ENCODE measurements at places on chromosomes 2 and 18.

GRCh38 chr2:144595686-144596072, 75.8 kb upstream of the ZEB2 start:
- no peak for DNase-seq

- DNase-seq = no peak
Observed at GRCh38 chr18:79506191-79507075, 110.7 kb downstream of the NFATC1 start.

GRCh38 chr2:172870396-172870795, 134.8 kb downstream of the RAPGEF4 start:
- no peak for DNase-seq

DNA sequence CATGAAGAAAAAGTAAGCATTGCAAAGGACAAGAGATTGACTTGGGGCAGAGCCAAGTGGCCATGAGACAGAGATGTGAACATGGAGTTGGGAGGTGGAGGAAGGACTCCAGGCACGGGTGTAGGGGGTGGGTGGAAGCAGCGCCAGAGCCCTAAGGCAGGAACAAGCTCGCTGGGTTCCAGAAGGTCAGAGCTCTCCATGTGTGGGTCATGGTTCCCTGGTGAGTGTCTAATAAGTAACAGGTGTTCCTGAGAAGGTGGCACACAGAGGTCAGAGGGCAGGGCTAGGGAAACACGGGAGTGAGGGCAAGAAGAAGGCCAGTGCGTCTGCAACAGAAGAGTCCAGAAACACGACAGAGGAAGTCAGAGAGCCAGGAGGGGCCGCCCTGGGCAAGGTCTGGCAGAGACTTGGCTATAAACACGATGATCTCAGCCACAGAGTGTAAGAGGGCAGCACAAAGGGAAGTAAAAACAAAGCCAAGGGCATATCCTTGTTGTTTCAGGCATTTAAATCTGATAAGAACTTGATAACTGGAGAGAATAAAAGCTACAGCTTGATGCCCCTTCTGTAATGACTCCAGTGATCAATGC, 260.8 kb downstream of the TGIF1 start:
- DNase-seq = no peak

- peak; percentile 51 for DNase-seq
Observed at GRCh38 chr18:3062798-3063680, 50.1 kb upstream of the LPIN2 start.

DNA sequence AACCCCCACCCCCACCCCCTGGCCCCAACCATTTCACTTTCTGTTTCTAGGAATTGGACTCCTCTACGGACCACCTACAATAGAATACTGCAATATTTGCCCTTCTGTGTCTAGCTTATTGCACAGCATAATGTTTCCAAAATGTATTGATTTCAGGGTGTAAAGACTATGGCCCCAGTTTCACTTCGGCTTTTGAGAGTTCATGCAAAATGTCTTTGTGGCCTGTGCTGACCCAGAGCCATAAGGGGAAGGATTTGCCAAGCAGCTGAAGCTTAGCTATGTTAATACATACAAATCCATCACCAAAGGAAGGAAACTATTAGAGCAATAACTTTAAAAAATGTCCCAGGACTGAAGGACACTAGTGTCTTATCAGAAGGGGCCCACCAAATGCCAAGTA, 11.2 kb upstream of the ATP9B start:
- no peak for DNase-seq

GRCh38 chr2:239153806-239154591, 246.8 kb downstream of the HDAC4 start:
- DNase-seq = peak; percentile 5

- DNase-seq = peak; percentile 59
Observed at GRCh38 chr2:8684540-8684877, 2.7 kb downstream of the ID2 start.

- no peak for DNase-seq
Observed at GRCh38 chr2:10894264-10894935, 17.3 kb upstream of the KCNF1 start.

- no peak for DNase-seq
Observed at GRCh38 chr2:29767606-29768335, 153.6 kb downstream of the ALK start.

GRCh38 chr2:145207884-145208283, 688.0 kb upstream of the ZEB2 start:
- no peak for DNase-seq

GRCh38 chr18:5914951-5915350, 19.6 kb upstream of the TMEM200C start:
- DNase-seq = no peak

DNA sequence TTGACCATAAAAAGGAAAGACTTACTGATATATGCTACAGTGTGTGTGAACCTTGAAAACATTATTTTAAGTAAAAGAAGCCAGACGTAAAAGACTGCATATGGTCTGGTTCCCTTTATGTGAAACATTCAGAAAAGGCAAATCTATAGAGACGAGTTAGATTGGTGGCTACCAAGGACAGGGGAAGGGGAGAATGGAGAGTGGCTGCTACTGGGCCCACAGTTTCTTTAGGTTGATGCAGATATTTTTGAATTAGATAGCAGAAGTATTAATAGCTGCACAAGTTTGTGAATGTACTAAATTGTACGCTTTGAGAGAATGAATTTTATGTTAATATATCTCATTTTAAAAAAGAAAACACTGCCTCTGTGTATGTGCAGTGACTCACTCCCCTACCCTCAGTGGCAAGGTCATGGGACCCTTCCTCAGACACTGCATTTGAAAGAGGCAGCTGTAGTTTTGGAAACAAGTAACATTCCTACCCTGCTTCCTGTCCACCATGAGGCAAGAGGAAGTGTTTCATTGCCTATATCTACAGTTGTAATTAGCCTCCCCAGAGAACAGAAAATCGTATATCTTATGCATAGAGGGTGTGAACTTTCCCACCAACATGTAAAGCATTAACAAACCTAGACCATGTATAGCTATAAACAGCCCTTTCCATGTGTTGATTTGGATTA, 29.8 kb upstream of the ARMC9 start:
- DNase-seq = no peak

- DNase-seq = no peak
Observed at GRCh38 chr2:71861186-71862160, 286.2 kb downstream of the CYP26B1 start.

- DNase-seq = no peak
Observed at GRCh38 chr2:200324362-200324761, 17.9 kb downstream of the SPATS2L start.

GRCh38 chr2:182245963-182246362, 180.9 kb downstream of the PDE1A start:
- no peak for DNase-seq

GRCh38 chr2:15149063-15149462, 412.1 kb downstream of the NBAS start:
- DNase-seq = no peak

- DNase-seq = no peak
Observed at GRCh38 chr2:11270891-11271290, 73.5 kb downstream of the ROCK2 start.

DNA sequence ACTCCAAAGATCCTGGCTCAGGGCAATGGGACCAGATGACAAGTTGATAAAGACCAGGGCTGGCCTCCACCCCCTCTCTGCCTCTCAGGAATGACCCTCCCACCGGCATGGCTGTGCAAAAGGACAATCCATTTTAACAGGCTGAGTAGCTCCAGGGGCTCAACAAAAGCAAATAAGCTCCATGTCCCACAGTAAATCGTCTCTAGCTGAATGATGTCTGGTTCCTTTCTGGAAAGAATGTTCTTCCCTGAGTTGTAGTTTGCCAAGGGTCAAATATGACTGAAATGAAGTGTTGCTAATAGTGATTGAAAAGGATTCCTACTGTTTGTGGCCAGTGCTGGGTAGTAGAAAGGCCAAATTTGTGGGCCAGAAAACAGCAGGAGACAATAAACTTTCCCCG, 434.4 kb upstream of the ETAA1 start:
- no peak for DNase-seq

DNA sequence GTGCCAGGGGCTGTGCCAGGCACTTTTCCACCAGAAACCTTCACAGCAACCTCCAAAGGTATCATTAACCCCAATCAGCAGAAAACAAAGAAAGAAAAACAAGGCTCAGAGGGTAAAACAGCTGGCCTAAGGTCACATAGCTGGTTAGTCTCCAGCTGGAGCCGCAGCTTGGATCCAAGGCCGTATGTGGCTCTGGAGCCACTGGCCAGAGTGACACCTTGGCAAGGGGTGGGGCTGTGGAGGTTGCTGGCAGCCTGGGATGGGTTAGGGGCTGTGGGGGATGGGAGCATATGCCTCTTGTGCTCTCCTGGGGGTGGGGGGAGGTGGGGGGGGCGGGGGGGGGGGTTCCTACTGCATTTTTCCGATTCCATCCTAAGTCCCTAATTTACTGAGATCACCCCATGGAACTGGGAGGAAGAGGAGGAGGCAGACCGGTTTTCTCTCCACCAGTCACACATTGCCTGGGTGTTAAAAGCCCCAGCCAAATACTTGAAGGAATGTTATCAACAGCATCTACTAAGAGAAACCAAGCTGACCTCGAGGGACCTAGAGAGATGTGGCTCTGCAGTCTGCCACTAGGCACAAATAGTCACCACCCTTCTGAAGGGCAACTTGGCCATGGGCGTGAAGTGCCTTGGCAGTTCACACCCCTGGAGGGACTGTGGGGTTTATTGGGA, 8.0 kb downstream of the HAAO start:
- no peak for DNase-seq

GRCh38 chr2:223104336-223105132, 52.5 kb downstream of the KCNE4 start:
- DNase-seq = no peak

DNA sequence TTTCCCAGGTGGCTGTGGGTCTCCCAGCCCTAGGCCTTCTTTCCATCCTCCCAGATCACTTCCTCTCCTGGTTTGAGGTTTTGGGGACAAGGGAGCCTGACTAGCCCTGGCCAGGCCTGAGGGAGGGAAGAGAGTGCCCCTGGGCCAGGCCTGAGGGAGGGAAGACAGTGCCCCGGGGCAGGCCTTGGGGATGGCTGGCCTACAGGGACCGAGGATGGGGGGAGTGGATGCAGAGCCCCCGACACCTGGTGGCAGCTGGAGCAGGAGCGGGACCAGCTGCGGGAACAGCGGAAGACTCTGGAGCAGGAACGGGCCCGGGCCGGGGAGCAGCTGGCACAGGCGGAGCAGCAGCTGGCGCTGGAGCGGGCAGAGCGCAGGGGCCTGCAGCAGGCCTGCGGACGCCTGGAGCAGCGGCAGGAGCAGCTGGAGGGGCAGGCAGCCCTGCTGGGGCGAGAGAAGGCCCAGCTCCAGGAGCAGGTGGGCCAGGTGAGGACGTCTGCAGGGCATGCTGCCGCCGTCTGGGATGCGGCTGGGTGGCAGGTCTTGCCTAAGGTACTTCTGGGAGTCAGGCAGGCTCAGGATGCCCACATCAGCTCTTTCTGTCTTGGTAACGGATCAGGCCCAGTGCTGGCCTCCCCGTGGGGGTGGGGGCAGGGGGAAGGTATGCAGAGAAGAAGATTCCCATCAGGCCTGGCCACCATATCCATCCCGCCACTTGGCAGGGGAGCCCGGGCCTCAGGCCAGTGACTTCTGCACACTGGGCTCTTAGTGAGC, 29.2 kb downstream of the CROCC2 start:
- DNase-seq = no peak

GRCh38 chr2:233862261-233862768, 5.9 kb downstream of the MSL3B start:
- no peak for DNase-seq

GRCh38 chr18:58005011-58005410, 39.0 kb upstream of the NEDD4L start:
- DNase-seq = no peak

DNA sequence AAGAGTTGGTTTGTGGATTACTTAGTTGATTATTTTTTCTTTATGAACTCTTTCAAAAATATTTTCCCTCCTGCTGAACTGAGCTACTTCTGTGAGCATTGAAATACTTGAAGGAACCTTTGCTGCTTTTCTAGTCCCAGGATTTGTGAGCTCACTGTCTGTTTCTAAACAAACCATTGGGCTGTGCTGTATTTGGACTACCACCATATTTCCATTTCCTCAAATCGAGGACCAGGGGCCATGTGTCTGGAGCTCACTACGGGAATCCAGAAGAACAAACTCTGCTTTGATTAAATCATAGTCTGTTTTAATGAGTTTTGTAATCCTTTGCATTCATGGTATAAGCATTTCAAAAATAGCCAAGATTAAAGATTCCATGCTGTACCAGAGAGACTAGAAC, 1.3 kb downstream of the MRPL33 start:
- no peak for DNase-seq

- DNase-seq = peak; percentile 63
Observed at GRCh38 chr2:230472621-230473018, 56.6 kb downstream of the SP100 start.

DNA sequence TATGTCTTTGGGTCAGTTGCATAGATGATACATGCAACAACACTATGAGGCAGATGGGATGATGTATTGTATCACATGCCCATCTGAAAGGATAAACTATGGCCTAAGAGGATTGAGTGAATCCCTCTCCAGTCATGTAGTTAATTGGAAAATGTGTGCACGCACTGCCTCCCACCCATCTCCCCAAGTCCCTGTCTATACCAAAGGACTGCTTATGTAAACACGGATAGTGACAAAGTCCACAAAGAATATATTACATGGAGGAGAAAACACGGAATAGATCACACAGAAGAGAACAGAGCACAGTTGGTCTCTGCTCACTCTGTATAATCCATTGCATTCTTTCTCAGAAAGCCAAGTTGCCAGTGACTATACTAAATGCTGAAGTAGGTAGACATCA, 82.4 kb downstream of the NCKAP5 start:
- DNase-seq = no peak

- peak; percentile 15 for DNase-seq
Observed at GRCh38 chr2:224369028-224369632, 32.8 kb downstream of the FAM124B start.

DNA sequence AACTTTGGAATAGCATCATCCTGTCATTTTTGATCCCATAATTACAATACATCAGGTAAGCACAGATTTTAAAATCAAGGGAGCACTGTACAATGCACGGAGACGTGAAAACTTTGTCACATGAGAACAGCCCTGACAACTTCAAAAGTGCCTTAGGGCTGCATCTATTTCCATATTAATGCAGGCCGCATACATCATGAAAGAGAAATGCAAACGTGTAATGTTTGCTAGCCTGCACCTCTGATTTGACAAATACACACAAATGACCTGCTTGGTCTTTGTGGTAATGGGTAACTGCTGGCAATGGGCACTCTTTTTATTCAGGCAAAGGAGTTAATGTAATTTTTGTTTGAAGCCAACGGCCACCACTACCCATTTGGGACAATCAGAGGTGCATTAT, 202.0 kb upstream of the EPHA4 start:
- DNase-seq = no peak

GRCh38 chr2:191347881-191348280, 102.7 kb downstream of the MYO1B start:
- no peak for DNase-seq
